ENCODE measurements at places on chromosomes 7 and 10. TPM values are rescaled to one million over a fixed set of nuclear protein-coding genes. Genes with fewer than 3 reads are reported as not detected.
A peak's percentile ranks its signal among the peaks of the same experiment; 100 is the strongest.

The LRRD1 gene
- not detected for total RNA-seq

The KLF14 gene
- not detected for total RNA-seq

The ASIC3 gene
- total RNA-seq: 6.7 TPM

The SPDYE8 gene
- not detected for total RNA-seq

The TMEM176A gene
- total RNA-seq: 2.3 TPM

The DENND2A gene
- total RNA-seq: 0.87 TPM

The MLXIPL gene
- 17.4 TPM for total RNA-seq

The ITGB8 gene
- 1.3 TPM for total RNA-seq

The EN2 gene
- not detected for total RNA-seq

DNA sequence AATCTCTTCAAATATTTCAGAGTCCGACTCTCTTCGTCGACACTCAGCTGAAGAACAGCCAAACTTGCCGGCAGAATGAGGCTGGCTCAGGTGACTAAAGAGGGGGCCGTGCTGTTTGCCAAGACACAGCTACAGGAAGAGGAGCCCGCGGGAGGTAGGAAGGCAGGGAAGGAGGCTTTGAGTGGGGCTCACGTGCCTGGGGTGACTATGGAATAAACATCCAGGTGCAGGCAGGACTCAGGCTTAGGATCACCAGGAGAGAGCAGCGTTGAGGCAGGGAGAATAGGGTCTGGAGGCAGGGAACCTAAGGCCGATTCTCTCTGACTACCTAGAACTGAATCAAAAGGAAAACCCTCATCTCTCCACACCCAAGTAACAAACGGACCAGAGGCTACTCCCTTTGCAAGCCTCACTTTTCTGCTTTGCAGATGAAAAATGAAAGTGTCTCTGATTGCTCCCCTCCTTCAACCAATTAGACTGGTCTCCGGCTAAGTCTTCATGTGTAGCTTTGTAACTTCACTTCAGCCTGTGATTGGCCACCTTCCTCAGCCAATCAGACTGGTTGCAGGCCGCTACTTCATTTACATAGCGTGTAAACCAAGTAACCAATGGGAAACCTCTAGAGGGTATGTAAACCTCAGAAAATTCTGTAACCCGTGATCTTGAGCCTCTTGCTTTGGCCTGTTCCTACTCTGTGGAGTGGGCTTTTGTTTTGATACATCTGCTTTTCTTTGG, 19.7 kb upstream of the BNIP3 start:
- no peak overlapping the region for H3K27ac ChIP-seq
- no peaks in the 10 kb centered on the region for H3K36me3 ChIP-seq
- H3K4me1 ChIP-seq: peaks cover 6% of the 10 kb centered on the region

DNA sequence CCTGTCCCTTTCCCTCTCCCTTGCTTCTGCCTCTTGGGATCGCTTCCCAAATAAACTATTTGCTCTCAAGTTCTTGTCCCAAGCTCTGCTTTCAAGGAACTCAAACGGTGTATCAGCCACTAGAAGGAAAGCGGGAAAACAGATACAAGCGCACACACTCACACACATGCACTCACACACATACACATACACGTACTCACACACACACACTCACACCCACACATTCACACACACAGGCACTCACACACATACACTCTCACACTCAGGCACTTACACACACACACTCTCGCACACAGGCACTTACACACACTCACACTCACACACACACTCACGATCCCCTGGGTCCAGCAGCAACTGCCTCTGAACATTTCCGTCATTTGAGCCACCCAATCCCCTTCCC, 121.9 kb downstream of the RAB11FIP2 start:
- no peak for DNase-seq
- H3K36me3 ChIP-seq: no peaks in the 10 kb centered on the region
- peaks cover 6% of the 10 kb centered on the region for H3K27me3 ChIP-seq
- peaks cover 3% of the 10 kb centered on the region for H3K4me1 ChIP-seq
- no peak overlapping the region for H3K27ac ChIP-seq

DNA sequence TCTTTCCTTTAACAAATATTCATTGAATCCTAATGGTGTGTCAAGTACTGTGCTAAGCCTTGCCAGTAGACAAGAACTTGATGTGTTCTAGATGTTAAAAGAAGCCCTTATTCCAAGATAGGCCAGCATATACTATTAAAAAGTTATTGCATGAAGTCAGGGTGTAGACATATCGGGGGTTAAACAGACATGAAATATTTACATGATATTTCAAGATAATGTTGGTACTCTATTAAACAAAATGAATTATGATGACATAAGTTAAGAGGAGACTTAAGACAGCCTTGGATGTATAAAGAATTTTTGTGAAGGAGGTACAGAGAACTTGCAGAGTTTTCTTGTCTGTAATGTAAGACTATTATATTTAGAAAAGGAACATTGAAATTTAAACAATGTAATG, 44.8 kb downstream of the HDAC9 start:
- no peaks in the 10 kb centered on the region for H3K27me3 ChIP-seq
- H3K36me3 ChIP-seq: no peaks in the 10 kb centered on the region
- H3K4me1 ChIP-seq: peaks cover 33% of the 10 kb centered on the region
- DNase-seq: no peak

GRCh38 chr10:121378251-121378801, 219.9 kb downstream of the FGFR2 start:
- peaks cover 12% of the 10 kb centered on the region for H3K27me3 ChIP-seq
- H3K27ac ChIP-seq: no peak overlapping the region
- no peaks in the 10 kb centered on the region for H3K4me1 ChIP-seq
- DNase-seq: no peak

DNA sequence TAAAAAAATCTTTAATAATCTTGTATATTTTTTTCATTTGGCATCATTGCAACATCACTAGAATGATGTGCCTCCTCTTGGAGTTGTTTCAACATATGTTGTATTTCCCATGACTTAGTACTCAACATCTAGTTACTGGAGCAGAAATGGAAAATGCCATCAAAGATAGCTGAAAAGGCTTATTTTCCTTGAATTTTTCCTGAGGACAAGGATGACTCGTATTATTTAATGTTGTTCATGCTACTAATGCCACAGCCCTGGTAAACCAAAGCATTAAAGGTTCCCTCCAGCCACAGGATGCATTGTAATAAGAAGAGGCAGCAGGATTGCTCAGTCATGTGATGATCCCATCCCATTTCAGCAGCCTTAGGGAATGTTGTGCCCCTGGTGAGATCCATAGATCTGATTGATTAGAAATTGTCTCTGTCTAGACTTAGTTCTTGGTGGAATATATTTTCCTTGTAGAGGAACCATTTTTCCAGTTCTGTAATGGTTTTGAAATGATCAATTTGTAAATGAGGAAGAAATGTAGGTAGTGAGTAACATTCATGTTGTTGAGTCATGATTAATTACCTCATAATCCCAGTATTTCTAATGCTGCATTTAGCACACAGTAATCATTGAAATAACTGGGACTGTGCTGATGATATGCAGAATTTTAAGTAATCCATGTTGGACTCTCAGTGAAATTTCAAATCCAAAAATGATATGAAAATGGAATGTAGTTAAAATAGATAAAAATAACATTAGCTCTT, 91.3 kb upstream of the SMIM30 start:
- no peak overlapping the region for H3K27ac ChIP-seq
- no peaks in the 10 kb centered on the region for H3K36me3 ChIP-seq
- H3K4me3 ChIP-seq: no peak overlapping the region
- H3K4me1 ChIP-seq: no peaks in the 10 kb centered on the region
- DNase-seq: no peak
- no peaks in the 10 kb centered on the region for H3K27me3 ChIP-seq

GRCh38 chr7:121873289-121874194, 581 bp downstream of the PTPRZ1 start:
- H3K36me3 ChIP-seq: no peaks in the 10 kb centered on the region
- no peak overlapping the region for H3K27ac ChIP-seq
- no peaks in the 10 kb centered on the region for H3K4me1 ChIP-seq
- H3K4me3 ChIP-seq: peak overlapping the region; percentile 53
- peak; percentile 41 for DNase-seq

- H3K27ac ChIP-seq: no peak overlapping the region
- peaks cover 22% of the 10 kb centered on the region for H3K4me1 ChIP-seq
- no peaks in the 10 kb centered on the region for H3K27me3 ChIP-seq
- no peaks in the 10 kb centered on the region for H3K36me3 ChIP-seq
- DNase-seq: no peak
- no peak overlapping the region for H3K4me3 ChIP-seq
These were observed 47.2 kb downstream of the NEURL1 start for GRCh38 chr10:103540722-103541121.

- H3K4me1 ChIP-seq: peaks cover 57% of the 10 kb centered on the region
- no peaks in the 10 kb centered on the region for H3K36me3 ChIP-seq
- no peak for DNase-seq
- H3K27me3 ChIP-seq: no peaks in the 10 kb centered on the region
These were observed 116.8 kb downstream of the ARID5B start for GRCh38 chr10:62018131-62018911.

DNA sequence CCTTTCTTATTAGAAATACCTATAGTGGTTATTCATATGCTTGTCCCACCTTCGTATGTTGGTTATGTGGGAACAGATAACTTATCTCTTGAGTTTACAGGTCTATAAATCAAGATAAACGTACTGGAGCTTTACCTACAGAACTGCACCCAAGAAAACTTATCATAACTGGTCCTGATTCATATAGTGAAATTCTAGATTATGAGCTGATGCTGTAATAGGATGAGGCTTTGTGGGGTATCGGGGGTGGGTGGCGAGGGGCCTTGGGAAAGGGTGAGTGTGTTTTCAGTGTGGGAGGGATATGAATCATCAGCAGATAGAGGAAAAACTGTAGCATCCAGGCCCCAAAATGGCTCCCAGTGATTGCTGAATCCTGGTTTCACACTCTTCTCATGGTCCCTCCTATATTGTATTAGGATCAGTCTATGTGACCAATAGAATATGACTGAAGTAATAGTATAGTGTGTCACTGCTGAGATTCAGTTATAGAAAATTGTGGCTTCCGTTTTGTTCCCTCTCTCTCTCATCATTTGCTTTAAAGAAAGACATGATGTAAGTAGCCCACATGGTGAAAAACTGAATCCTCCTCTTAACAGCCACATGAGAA, 706.8 kb upstream of the LRRTM3 start:
- no peaks in the 10 kb centered on the region for H3K36me3 ChIP-seq
- H3K27ac ChIP-seq: no peak overlapping the region
- no peaks in the 10 kb centered on the region for H3K4me1 ChIP-seq

- no peak for DNase-seq
- H3K4me1 ChIP-seq: no peaks in the 10 kb centered on the region
- no peak overlapping the region for H3K4me3 ChIP-seq
- H3K36me3 ChIP-seq: no peaks in the 10 kb centered on the region
These were observed 296.1 kb upstream of the SEMA3A start for GRCh38 chr7:84490661-84491060.

DNA sequence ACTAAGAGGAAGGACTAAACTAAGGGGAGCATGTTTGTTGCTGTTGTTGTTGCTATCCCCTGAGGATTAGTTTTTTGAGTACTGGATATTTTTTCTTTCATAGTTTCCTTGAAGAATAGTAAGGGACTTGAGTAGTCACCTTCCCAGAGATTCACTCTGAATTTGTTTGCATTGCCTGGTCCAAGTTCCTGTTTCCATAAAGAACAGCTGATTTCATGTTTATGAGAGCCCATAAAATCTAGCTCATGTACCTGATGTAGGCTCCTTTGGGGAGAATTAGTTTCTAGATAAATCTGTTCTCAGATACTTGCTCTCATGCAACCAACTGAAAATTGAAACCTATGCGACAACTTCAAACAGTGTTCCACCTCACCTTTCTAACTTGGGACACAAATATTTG, 464.4 kb upstream of the MBL2 start:
- no peak overlapping the region for H3K27ac ChIP-seq
- H3K4me1 ChIP-seq: no peaks in the 10 kb centered on the region
- H3K27me3 ChIP-seq: no peaks in the 10 kb centered on the region

DNA sequence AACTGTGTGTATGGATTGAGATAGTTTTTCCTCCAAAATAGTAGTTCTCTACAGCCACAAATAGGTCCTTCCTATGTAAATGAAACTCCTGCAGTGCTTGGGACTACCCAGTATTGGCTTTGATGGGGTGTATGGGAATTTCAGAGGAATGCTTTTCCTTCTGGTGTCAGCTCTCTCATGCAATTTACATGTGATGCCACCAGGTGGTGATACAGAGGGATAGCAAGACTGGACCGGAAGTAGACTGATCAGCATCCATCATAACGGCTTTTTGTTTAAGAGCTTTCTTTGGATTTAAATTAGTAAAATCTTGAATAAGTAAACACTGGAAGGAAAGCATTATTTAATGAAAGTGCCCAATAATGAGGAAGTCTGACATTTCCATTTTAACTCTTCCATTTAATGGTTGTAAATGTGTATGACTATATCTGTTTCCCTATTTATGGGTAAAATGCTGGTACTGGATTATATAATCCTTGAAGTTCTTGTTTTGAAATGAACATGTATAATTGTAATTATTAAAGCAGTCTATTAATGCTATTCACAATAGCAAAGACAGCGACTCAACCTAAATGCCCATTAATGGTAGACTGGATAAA, 22.7 kb downstream of the DYNC1I1 start:
- no peaks in the 10 kb centered on the region for H3K36me3 ChIP-seq
- H3K4me3 ChIP-seq: no peak overlapping the region
- no peak overlapping the region for H3K27ac ChIP-seq
- DNase-seq: peak; percentile 48
- H3K4me1 ChIP-seq: peaks cover 5% of the 10 kb centered on the region

DNA sequence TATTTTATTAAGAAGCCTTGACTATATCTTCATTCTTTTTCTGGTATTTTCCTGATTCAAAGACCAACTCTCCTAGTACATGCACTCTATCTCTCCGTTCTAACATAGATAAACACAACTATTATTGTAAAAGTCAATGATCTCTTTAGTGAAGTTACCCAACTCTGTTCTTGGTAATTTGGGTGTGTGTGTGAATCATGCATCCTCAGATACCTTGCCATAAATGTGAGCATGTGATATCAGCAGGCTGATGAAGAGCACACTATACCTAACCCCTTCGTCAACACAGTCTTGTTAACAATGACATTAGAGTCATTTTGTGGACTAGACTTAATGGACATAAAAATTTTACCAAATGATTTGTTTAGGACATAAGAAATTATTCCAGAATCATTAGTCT, 1122.1 kb downstream of the XPNPEP1 start:
- no peaks in the 10 kb centered on the region for H3K27me3 ChIP-seq
- DNase-seq: no peak
- H3K4me3 ChIP-seq: no peak overlapping the region
- H3K36me3 ChIP-seq: no peaks in the 10 kb centered on the region

GRCh38 chr10:31075434-31075833, 43.8 kb upstream of the ZNF438 start:
- no peaks in the 10 kb centered on the region for H3K36me3 ChIP-seq
- H3K4me3 ChIP-seq: no peak overlapping the region
- no peaks in the 10 kb centered on the region for H3K27me3 ChIP-seq

Measured in A673 (cell line).